Stimulated activated CD4-positive, alpha-beta T cell treated with anti-CD3 and anti-CD28 coated beads, Interleukin-1b, Interleukin-23, amount 100 ng/mL, for 24 hours (primary cell): ENCODE measurements at places on chromosomes 5 and 9.

- DNase-seq, result no peak
Observed at GRCh38 chr5:132473019-132473531, 17.5 kb downstream of the IRF1 start.

DNA sequence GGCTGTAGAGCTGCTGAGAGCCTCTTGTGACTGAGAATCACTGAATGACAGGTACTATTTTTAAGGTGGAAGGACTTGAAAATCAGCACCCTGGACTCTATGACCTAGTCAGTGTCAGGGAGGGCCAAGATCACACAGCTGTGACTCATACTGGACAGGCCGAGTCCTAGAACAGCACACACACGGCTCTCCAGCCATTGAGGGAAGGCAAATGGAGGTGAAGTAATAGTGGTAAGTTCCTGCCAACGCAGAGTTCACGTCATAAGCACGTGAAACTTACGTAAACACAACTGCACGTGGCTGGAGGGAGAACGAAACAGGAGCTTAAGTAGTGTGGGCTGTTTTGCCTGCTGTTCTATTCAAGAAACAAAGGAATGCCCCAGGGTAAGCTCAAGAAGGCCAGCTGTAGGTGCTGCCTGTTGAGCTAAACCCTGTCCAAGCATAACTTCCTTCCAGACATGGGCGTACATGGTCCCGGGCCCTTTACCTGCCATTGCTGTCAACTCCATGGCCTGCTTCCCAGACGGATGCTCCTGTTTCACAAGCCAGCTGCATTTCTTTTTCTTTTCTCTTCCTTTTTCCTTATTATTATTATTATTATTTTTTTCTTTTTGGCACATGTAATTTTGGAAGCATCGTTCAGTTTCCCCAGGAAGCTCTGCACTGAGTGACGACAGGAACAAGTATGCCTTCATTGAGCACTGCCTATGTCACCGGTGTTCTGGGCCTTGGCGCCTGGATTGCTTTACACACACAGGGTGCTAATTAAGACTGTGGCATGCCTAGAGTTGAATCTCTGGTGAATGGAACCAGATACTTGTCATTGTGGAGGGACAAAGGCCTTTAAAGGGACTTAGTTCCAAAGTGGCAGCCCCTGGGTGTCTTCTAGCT is 10.2 kb upstream of the LCP2 start:
- no peak for DNase-seq

- no peak for DNase-seq
Observed at GRCh38 chr5:172055996-172056395, 49.6 kb upstream of the FBXW11 start.

GRCh38 chr9:127613583-127613954 is 1.5 kb downstream of the STXBP1 start:
- DNase-seq, result no peak

GRCh38 chr9:96769989-96770388 is 7.9 kb downstream of the ZNF510 start:
- no peak for DNase-seq

- DNase-seq, result no peak
Observed at GRCh38 chr9:14158916-14159315, 155.0 kb downstream of the NFIB start.

- DNase-seq, result no peak
Observed at GRCh38 chr5:96140084-96140483, 178.4 kb upstream of the ELL2 start.

- no peak for DNase-seq
Observed at GRCh38 chr9:111411266-111411665, 72.9 kb downstream of the ECPAS start.

DNA sequence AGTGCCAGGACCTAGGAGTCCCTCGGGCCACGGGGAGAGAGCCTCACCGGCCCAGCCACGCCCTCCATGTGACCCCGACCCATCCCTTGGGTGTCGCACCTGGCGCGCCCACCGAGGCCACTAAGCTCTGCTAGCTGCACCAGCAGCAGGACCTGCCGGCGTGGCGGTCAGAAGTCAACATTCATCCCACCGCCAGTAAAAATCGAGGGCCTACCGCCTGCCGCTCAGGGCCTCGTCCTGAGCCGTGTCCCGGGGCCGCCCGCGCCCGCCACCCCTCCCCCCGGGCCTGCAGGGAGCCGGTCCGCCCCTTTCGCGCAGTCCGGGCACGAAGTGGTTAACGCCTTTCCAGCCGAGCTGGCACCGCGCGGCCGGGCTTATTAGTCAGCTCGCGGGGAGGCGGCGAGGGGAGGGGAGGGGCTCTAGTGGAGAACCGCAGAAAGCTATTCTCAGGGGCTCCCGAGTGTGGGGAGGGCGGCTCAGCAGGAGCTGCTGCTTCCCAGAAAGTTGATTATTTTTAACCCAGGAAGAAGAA is 124.4 kb downstream of the C9orf50 start:
- DNase-seq, result peak; percentile 75

DNA sequence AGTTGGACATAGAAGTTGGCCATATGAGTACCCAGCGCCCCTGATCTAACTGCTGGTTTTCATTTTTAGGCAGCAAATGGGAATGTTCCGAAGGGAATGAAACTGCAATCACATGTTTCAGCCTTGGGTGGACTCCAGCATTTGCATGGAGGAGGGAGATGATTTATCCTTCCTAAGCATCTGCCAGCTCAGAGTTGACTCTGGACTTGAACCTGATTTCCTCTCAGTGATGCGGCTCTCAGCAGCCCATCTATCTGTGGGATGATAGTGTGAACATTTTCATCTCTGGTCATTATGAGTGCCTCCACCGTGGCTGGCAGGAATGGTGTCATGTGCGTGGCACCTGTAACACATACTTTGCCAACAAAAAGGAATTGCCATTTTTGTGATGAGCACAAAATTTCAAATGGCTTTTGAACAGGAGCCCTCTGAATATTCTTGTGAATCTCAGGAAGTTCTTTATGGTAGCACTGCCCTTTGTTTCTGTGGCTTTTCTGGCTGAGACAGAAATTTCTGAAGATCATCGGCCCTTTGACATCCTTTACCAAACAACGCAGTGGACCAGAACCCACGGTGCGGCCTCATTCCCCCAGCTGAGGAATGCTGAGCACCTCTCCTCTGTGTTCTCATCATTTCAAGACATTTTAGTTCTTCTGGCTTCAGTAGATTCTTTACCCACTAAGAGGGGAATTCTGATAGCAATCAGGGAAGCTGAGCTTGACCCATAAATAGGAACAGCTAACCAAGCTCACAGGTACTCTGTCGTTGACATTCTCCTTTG is 28.5 kb downstream of the FUBP3 start:
- no peak for DNase-seq

DNA sequence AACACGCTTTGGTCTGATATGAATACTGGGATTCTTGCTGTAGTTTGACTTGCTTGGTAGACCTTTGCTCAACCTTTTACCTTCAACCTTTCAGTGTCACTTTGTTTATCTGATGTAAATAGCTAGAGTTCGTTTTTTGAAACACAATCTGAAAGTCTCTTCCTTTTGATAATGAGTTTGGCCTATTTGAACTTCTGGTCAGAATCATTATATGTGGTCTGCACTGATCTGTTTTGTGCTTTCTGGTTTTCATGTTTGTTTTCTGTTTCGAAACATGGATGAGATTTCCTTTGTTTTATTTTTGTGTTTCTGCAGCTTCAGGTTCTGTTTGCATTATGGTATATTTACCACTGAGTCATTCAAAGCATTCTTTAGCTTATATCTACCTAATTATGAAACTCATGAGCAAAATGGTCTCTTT is 217.5 kb downstream of the GABBR2 start:
- DNase-seq, result no peak

DNA sequence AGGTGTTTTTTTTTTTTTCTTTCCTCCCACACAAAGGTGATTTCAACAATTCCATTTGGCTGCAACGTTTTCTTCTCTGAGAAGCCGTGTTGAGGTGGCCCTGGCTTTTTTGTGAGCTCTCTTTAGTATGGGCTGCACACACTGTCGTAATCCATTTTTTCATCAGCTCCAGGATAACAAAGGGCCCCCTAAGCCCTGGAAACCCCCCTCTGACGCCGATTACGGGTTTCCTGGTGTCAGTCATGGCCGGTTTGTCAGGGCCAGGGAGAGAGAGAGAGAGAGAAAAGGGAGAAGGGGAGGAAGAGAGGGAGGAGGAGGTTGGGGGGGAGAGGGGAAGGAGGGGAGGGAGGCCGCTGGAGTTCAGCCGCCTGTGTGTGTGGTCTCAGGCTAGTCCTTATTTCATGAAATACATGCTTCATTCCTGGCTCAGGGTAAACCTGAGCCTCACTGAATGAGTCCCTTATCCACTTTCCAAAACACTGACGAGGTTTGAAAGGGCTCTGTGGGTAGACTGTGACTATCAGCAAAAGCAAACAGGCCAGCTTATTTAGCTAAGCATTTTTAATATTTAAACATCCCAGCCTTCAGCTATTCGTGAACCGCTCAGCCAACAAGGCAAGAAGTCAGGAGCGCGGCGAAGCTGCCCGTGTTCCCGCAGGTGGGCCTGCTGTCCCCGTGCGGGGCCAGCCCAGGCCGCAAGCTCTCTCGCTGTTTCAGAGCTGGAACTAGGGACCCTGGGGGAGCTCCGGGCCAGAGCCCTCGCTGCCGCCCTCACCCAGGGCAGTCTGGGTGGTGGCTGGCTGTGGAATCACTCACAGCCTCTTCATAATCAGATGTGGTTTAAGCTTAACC is 172.8 kb downstream of the ERCC6L2 start:
- DNase-seq, result no peak

DNA sequence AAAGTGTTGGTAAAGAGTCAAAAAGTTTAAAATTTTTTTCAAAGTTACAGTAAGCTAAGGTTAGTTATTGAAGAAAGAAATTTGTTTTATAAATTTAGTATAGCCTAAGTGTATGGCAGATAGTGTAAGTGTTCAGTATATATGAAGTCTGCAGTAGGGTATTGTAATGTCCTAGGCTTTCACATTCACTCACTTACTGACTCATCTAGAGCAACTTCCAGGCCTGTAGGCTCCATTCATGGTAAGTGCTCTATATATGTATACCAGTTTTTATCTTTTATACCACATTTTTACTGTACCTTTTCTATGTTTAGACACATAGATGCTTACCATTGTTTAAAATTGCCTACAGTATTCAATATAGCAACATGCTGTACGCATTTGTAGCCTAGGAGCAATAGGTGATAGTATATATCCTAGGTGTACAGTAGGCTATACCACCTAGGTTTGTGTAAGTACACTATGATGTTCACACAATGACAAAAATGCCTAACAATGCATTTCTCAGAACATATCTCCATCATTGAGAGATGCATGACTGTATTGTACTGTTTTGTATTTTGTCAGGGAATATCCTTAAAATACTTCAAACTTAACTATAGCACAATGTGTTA is 38.5 kb downstream of the CYSTM1 start:
- DNase-seq, result no peak

- no peak for DNase-seq
Observed at GRCh38 chr9:22084336-22085035, 75.4 kb upstream of the CDKN2B start.

DNA sequence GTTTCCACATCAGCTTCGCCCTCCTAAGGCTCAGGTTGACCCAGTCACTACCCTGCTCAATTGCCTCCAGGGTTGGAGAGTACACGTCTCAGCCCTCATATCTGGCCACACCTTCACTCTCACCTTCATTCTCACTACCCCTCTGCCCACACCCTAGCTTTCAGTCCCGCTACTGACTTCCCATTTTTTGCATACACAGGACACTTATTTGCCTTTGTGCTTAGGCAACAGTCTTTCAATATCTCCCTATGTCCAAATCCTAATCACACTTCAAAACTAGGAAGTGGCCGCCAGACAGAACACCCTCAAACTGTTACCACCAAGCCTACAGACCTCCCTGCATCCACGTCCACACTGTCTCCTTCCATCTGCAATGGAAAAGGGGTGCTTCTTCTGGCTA is 10.9 kb downstream of the MCTP1 start:
- no peak for DNase-seq

GRCh38 chr5:177983763-177984583 is 12.1 kb downstream of the PROP1 start:
- DNase-seq, result no peak

GRCh38 chr9:16515879-16516301 is 354.6 kb downstream of the BNC2 start:
- no peak for DNase-seq

- DNase-seq, result no peak
Observed at GRCh38 chr5:1505506-1506241, 18.1 kb downstream of the LPCAT1 start.

DNA sequence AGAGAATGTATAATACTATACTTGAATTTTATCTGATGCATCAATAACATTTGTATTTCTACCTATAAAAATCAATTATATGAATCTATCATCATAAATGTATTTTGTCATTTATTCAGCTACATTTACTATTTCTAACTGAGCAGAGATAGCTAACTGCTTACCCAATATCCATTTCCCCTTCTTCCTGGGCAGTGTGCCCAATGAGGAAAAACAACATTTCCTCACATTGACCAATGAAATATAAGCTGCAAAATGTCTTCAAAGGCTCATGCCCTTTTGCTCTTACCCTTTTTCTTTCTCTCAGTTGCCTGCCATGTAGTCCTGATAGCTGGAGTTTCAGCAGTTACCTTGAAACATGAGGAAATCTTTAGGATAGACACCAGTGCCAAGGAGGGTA is 385.8 kb upstream of the PCSK5 start:
- DNase-seq, result no peak

GRCh38 chr9:35728041-35728971 is 3.7 kb downstream of the TLN1 start:
- DNase-seq, result no peak

- no peak for DNase-seq
Observed at GRCh38 chr5:136137497-136138220, 5.0 kb downstream of the SMAD5 start.

DNA sequence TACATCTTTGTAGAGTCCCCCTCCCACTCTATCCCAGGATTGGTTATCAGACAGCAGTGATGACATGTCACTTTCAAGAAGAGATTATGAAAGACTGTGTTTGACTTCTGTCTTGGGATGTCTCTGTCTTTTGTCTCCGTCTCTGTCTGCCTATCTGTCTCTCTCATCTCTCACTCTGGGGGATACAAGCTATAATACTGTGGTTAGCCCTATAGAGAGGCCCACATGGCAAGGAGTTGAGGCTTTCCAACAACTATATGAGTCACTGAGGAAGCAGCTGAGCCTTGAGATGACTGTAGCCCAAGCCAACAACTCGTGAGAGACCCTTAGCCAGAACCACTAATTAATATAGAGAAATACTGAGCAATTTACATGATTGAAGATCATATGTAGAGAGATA is 284.8 kb downstream of the PDE4D start:
- DNase-seq, result no peak

DNA sequence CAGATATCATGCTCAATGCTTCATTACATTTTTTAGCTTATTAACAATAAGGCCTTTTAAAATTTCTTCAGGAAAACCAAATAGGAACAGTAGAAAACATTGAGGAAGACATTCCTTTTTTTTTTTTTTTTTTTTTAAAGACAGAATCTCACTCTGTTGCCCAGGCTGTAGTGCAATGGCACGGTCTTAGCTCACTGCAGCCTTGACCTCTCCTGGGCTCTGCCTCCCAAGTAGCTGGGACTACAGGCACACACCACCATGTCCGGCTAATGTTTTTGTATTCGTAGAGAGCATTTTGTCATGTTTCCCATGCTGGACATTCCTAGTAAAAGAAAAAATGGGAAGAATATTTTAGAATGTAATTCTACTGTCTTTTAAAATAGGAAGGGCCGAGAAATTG is 60.3 kb downstream of the LMNB1 start:
- DNase-seq, result no peak

GRCh38 chr9:116288658-116289057 is 135.1 kb downstream of the PAPPA start:
- DNase-seq, result no peak

GRCh38 chr5:310516-310915 is 11.0 kb upstream of the AHRR start:
- no peak for DNase-seq
